ENCODE measurements at places on chromosomes 6 and 20.

GRCh38 chr6:110277100-110277665, 81.0 kb downstream of the METTL24 start:
- no peak for DNase-seq

DNA sequence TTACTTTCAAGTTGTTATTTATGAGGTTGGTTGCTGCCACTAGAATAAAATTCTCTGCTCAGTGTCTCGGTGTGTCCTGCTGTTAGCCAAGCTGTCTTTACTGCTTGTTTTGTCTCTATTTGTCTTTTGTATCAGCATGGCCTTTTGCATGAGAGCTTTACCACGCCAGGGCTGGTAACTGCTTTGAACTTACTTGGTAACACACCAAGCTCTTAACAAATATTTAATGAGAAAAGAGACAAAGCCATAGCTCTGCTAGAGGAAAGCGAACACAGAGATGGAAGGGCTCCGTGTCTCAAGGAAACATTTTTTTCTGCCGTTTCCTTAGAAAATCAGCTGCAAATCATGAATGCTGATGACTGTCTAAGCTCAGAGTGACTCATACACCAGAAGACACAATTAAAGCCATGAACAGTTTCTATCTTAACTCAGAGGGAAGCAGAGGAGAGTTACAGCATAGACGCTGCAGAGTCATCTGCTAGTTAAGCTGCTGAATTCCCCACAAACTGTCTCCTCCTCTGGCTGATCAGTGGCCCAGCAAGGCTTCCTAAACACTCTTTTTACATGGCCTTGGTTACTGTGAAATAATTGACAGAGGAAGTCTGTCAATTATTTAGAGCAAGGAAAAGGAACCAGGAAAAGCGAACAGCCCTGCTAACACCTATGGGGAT, 44.8 kb downstream of the AGPAT4 start:
- no peak for DNase-seq

- no peak for DNase-seq
Observed at GRCh38 chr6:142765306-142765705, 179.7 kb downstream of the HIVEP2 start.

DNA sequence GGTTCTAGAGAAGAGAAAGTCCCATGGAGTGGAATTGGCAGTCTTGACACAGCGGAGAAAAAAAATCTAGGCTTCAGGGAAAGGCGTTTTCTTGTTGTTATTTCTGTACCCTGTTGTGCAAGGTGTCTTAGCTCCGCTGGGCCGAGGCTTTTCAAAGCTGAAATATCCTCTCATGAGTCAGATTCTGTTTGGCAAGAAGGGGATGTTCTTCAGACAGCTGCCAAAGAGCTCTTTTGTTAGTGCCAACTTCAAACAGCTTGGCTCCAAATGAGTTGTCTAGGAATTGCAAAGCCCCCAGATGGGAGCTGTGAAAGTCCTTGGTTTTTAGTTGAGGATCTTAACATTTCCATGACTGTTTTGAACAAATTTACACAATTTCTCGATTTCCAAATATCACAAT, 45.6 kb downstream of the LRRN4 start:
- no peak for DNase-seq

DNA sequence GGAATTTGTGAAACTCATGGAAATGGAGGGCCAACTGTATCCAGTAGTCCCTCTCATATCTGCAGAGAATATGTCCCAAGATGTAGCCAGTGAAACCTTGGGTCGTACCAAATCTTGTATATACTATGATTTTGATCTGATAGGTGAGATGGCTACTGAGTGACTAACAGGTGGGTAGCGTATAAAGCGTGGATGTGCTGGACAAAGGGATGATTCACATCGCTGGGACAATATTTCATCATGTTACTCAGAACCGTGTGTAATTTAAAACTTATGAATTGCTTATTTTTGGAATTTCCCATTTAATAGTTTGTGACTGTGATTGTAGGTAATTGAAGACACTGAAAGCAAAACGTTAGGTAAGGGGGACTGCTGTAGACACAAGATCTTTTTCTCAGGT, 144.1 kb downstream of the SMAP1 start:
- DNase-seq = no peak

- no peak for DNase-seq
Observed at GRCh38 chr6:151060766-151061531, 178.8 kb upstream of the AKAP12 start.

DNA sequence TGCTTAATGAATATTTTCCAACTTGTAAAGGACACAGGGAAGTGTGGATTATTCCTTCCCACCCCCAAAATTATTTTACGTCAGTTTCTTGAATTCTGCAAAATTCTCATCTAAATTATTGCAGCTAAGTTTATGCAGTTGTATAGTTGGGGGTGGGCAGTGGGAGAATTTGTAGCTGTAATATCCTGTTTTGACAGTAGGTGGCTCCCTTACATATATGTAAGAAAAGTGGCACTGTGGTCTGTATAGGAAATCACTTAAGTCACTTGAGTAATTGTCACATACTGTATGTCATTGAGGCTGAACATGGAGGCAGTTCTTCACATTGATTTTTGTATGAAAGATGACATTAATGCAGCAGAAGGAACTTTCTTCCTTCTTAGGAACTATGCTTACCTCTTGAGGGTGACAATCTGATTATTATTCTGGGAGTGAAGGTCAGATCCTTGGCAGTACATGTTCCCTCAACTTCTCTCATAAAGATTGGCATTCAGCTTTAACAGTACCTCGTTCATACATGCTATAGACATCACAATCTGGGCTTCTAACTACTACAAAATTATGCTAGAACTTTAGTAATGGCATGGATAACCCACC, 14.6 kb upstream of the CFAP206 start:
- DNase-seq = no peak

DNA sequence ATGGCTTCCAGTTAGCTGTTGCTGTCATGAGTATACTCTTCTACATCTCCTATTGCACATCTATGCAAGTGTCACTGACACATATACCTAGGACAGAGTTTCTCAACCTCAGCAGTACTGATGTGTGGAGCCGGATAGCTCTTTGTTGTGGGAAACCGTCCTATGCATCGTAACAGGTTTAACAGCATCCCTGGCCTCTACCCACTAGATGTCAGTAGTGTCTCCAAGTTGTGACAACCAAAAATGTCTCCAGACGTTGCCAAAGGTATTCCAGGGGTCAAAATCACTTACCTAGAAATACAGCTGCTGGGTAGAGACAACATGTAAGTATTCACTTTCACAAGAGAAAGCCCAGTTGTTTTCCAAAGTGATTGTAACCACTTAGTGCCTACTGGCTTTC, 637.6 kb downstream of the RNF144B start:
- no peak for DNase-seq

- no peak for DNase-seq
Observed at GRCh38 chr20:17557675-17558006, 12.2 kb upstream of the DSTN start.

DNA sequence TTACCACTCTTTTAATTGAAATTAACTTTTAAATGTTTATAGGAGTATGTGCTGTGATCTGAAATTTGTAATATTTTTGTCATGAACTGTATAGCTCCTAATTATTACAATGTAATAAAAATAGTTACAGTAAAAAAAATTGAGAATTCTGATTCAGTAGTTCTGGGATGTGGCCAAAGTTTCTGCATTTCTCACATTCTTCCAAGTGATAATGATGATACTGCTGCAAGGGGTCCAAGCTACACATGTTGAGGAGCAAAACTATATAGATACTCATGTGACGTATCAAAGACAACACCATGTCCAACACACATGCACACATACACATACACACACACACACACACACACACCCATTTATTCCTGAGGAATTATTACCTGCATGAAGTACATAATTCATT, 71.0 kb upstream of the FAM83B start:
- DNase-seq = no peak

DNA sequence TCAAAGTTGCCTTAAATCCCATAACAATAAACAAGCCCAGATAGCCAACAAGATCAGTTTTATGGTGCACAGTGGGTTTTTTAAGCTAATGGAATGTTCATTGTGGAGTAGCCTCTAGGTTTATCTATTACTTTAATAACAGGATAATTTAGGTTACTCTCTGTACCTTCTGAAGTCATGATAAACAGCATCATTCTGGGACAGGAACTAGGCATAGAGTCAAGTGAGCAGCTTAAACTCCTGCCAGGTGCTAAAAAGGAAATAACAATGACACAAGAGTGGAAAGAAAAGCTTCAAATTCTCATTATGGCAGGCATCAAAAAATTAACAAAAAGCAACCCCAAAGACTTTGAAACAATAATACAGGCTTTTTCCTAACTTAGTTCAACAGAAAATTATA, 228.8 kb downstream of the HACE1 start:
- no peak for DNase-seq

- DNase-seq = no peak
Observed at GRCh38 chr20:20002101-20002998, 14.8 kb upstream of the NAA20 start.

GRCh38 chr6:34425132-34425497, 754 bp downstream of the RPS10 start:
- DNase-seq = no peak

DNA sequence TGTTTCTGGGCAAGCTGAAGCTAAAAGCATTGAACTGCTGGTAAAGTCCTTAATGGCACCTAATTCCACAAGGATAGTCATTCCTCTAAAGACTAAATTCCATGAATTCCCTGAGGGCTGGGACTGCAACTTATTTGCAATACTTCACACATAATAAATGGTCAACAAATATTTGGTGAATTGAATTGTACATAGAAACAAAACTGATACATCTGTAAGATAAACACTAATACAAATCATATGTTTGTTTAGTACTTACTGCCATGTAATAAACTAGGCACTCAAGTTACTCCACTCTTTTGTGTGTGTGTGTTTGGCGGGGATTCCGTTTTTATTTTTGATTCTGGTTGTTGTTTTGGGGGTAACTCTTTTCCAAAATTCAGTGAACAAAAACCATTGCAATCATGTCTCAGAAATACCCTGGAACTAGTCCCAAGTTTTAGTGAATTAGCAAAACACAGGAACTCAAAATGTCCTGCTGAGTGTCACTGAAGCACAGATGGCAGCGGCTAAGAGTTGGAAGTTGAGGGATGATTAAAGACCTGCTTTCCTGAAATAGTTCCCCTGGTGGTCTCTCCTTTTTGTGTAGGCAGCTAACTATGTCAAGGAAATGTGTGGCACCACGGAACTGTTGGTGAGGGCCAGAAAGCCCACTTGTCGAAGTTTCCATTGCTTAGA, 74.8 kb upstream of the SNRPB2 start:
- no peak for DNase-seq

GRCh38 chr20:57973886-57974285, 254.6 kb downstream of the ANKRD60 start:
- DNase-seq = no peak

DNA sequence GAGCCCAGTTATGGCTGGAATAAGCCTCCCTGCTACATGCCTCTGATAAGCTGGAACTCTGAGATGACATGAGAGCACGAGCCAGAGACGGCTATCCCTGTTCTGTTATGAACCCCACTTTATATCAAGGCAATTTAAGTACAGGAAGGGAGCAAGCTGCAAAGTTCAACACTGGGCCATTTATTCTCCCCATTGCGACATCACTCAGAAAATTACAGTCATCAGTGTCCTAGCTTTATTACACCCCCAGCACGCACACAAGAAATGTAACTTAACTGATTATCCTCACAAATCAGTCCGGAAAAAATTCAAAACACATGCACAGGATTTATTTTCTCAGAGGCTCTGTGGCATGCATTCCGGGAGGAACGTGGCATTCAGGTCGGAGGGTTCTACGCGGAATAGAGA, 125.3 kb upstream of the SLC2A12 start:
- DNase-seq = no peak

- no peak for DNase-seq
Observed at GRCh38 chr6:66538551-66539135, 831.6 kb upstream of the EYS start.

GRCh38 chr20:47551222-47551621, 49.5 kb downstream of the NCOA3 start:
- no peak for DNase-seq

GRCh38 chr6:45920819-45921511, 94.7 kb downstream of the CLIC5 start:
- DNase-seq = no peak

DNA sequence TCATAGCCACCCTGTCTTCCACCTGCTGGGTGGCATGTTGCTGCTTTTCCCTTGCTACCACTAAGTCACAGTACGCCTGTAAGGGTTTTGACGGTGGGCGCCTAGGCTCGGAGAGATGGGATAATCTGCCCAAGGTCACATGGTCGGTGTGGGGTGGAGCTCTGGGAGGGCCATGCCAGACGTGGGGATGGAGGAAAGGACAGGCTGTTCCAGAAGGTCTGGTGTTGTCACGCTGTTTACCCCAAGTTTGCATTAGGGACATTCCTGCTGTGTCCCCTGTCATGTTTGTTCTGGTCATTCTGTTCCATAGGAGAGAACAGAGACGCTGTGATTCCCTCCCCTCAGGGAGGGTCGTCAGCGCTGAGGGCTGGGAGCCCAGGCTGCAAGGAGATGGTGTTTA, 16.1 kb downstream of the IP6K3 start:
- DNase-seq = no peak

DNA sequence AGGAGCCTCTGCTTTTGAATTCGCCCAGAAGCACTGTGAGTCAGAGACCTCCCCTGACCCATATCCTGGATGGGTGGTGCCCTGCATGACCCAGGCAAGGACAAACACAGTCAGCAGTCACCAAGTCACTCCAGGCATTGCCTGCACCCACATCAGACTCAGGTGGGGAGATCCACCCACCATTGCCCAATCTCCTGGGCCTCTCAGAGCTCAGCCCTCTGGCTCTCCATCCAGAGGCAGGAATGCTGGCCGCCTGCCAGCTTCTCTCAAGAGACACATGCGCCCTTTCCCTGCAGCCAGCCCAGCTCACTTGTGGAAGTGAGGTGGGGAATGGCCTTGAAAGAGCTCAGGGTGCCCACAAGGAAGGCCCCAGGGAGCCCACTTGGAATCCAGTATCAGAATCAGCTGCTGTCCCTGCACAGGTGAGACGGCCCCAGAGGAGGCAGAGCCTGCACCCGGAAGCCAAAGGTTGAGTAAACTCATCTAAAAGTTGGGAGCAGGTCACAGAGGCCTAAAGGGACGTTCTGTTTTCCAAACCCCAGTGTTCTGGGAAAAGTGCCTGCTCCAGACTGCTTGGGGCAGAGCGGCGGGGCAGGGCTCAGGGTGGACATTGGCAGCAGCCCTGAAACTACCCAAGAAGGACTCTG, 129.8 kb downstream of the PREX1 start:
- DNase-seq = no peak
